AML-193 (cell line): ENCODE measurements at places on chromosomes 5 and 9.

- no peak for DNase-seq
These were observed 101.3 kb upstream of the MAN2A1 start for GRCh38 chr5:109588281-109589035.

DNA sequence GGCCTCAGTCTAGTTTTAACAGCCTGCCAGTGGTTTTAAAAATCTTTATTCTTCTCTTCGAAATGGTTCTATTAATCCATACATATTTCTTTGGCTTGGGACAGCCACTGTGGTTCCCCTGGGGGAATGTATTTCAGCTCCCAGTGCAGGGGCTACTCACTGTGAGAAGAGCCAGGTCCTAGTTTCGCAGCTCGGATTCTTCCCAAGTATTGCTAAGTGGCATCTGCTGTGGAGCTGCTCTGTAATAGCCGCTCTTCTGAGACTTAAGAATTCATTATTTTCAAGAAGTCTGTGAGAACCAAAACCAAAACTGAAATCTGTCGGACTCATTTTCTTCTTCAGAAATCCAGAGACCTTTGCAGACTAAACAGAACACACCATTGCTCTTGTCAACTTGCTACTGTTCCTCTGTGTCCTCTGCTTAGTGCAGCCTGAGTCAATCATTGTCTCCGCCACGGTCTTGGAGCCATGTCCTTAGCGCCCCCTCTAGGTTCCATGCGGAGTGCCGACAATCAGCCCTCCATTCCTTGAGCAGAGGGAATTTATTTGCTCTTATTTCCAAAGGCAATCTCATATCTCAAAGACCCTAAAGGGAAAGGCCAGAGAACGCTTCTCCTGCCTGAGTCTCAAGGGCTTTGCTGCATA is 478.2 kb downstream of the SPATA31D1 start:
- no peak for DNase-seq

- no peak for DNase-seq
These were observed 161.1 kb downstream of the GABBR2 start for GRCh38 chr9:98547606-98548005.

DNA sequence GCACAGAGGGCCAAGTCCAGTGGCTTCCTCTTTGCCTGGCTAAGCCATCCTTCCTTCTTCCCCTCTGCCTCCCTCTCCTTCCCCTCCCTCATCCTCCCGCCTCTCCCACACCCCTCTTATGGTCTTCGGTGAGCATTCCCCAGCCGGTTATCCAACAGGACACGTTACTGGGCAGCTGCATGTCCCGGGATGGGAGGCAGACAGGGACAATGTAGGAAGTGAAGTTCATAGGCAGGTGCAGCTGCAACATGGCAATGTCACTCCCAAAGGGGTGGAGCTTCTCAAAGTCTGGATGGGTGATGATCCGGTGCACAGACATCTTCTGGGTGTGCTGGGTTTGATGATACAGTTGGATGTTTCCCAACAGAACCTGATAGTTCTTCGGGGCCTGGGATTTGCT is 71.4 kb upstream of the SPTLC1 start:
- no peak for DNase-seq

DNA sequence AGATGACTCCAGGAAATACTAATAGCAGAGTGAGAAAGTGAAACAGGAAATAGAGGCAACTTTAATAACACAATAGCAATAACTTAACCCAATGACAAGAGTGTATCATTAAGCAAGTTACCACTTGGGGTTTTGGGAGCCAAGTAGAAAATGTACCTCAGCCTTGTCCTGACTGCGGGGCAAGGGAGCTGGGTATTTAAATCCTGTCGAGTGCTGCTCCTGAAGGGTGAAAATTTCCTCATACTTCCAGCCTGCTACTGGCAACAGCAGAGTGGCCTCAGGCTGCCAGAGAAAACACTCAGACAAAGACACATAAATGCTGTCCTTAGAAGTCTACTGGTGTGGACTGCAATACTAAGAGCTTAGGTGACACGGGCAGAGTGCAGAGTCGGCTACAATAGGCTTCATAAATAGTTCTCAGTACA is 112.5 kb upstream of the EMB start:
- peak; percentile 54 for DNase-seq

DNA sequence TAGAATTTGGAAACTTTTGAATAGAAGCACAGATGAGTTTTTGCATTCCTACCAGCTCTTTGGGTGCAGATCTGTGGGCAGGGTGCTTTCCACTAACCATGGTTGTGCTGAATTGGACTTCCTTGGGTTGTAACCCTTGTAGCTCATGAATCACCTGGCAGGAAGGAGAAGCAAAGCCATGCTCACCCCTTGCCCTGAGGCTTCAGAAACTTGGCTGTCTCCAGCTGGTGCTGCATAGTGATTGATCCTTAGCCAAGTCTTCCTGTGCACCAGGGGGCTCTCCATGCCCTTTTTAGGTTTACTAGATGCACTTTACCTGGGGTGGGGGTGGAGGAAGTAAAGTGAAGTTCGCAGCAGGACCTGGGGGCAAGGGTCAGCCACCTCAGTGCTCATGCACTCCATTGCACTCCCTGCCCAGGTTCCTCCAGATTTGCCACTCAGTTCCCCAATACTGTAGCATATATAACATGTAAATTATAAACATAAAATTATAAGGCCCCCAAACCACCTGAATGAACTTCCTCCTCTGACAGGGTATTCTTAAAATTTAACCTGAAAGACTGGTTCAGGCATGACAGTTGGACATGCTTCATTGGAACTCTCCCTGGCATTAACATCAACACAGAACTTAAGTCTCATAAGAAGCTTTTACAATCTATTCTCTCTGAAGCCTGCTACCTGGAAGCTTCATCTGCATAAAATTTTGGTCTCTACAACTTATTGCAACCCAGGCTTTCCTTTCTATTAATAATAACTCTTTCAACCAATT is 25.8 kb upstream of the IFNA14 start:
- no peak for DNase-seq

GRCh38 chr5:5298068-5298633 is 124.3 kb upstream of the ICE1 start:
- DNase-seq = no peak

- DNase-seq = peak; percentile 88
These were observed 166.2 kb upstream of the KLF9 start for GRCh38 chr9:70580606-70581195.

DNA sequence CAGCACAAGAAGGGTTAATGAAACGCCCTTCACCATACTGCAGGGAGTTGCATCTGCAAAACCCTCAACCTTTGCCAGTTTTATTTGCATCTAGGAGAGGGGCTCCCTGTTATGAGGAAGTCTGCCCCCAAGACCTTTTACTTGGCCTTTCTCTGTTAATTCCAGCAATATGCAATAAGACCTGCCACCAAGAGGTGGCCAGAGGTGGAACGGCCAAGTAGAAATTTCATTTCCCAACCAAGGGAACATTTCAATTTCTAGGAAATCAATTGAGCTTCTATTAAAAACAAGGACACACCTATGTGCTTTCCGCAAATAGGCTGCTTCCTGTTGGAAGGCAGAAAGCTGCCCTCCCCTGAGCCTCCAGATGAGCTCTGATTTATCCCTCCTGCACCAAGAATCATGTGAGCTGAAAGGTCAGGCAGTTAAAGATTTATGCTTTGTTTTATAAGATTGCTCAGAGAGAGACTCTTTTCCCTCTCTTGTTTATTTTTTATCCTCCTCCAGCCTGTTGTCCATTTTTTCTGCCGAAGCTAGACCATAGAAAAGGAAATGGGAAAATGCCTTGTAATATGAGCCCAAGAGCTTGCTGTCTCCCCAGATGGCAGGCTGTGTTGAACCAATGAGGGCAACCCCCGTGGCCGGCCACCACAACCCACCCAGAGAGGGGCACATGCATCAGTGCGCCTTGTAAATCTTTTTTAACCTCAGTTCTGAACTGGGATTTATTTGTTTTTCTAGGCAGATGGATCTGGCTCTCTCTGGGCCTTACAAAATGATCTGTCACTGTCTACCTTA is 572.8 kb downstream of the TLE1 start:
- DNase-seq = no peak

GRCh38 chr5:132498152-132498551 is 7.6 kb upstream of the IRF1 start:
- DNase-seq = no peak

DNA sequence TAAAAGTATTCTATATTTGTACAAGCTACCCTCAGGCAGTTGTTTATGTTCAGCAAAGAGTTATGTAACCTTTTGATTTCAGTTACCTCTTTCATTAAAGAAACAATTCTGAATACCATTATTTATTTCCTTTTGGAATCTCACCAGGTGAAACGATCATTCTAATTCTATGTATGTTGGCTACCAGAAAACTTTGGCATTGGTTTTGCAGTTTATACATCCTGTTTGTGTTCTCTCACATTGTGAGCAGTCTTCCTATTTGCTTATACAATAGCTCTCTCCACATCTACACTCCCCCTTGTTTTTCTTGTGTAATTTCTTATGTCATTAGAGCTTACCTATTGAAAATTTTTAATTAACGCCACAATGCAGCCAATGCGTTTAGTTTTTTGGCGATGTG is 276.0 kb upstream of the MPDZ start:
- DNase-seq = no peak

DNA sequence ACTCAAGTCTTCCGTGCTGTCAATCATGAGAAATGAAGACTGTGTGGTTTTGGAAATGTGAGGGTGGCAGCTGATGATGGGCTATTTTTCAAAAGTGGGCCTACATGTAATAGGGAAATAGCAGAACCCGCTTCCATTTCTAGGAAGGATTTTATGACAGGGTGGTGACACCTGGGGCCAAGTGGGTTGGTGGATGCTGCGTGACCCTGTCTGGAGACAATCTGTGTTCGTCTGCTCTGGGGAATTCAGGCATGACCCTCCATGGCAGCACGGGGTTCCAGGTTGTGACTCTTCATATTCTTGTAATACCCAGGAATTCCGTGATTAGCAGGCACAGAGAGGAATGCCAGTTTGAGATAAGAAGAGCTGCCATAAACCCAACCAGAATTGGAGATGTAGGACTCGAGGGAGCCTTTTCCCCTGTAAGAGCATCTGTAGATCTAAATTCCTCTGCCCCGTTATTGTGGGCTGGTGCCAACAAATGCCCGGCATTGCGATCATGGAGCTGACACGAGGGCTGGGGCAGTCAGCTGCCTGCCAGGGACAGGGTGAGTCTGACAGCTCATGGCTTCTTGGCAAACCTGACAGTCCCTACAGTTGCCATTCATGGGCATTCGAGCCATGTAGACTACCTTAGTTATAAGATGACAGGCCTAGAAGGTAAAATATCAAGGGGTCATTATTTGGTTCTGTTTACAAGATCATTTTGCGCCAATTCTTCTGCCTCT is 279.7 kb downstream of the GADD45G start:
- DNase-seq = no peak

GRCh38 chr9:13352451-13352979 is 73.0 kb upstream of the MPDZ start:
- DNase-seq = peak; percentile 5

- DNase-seq = no peak
These were observed 414.2 kb downstream of the ZNF608 start for GRCh38 chr5:124332273-124332672.

DNA sequence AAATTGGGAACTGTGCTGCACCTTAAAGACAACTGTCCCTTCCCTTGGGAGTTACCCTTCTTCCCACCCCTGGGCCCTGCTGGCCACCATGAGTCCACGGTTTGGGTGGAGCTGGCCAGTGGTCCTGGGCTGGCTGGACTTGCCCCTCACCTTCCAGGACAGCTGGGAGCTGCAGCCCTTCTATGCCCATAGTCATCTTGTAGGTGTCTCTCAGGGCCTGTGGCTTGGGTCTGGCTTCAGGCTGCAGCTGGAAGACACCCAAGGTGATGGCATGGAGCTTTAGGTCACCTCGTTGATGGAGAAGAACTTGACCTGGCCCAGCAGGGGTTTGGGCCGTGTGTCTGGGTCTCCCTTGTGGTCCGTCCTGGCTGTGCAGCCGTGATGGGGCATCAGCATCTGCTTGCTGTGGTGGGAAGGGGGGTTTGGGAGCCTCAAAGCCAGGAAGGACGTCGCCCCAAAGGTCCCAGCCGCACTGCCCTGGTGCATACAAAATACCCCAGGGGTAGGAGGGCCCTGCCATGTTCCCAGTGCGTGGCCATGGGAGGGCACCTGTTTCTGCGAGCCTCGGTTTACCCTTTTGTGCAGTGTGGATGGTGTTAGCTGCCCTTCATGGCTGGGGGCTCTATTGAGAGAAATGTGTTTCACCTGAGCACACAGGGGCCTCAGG is 8.9 kb downstream of the WNK2 start:
- no peak for DNase-seq

- DNase-seq = no peak
These were observed 208.8 kb downstream of the SPOCK1 start for GRCh38 chr5:137290373-137290772.

GRCh38 chr9:123925161-123925560 is 4.8 kb downstream of the DENND1A start:
- no peak for DNase-seq

GRCh38 chr5:50647726-50648125 is 18.7 kb upstream of the PARP8 start:
- peak; percentile 76 for DNase-seq

DNA sequence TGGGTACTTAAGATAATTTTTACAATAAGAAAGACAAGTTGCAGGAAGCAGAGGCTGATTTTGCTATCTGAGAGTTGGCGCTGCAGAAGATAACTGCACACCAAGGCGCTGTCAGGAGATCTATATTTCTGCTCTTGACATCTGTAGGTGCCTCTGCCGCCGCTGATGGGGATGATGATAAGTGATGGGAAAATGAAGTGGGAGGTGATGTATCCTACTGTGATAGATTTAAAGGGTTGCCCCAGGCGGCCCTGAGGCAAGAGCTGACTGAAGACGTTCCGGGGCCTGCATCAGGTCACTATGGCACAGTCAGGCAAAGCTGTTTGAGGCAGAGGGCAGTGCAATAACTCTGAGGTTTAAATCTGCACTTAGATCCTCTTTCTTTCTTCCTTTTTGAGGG is 78.1 kb downstream of the SNCAIP start:
- DNase-seq = no peak

- DNase-seq = no peak
These were observed 6.6 kb downstream of the NINJ1 start for GRCh38 chr9:93127395-93127911.

DNA sequence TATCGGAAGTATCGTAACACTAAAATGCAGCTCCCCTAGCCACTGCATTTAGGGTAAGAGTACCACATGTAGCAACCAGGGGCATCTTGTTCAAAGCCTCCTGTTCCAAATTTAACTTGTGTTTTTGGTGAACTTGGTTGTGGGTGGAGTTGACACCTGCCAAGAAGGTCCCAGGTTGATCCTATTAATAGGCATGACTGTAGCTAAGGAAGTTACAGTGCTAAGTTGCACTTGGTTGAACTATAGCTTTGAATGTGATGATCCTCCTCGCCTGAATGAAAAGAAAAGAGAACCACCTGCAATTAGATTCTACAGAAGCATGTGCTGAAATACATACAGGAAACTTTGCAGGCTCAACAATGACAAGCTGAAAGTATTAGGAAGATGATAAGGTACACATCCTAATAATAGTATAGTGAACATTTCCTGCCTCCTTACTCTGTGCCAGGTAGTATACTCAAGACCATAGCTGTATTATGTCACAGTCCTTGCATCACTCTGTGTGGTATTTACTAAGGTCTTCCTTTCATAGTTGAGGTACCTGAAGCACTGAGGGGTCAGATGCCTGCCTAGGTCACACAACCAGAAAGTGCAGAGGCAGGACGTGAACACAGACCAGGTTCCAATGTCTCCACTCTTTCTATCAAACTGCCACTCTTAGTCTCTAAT is 64.5 kb upstream of the PIP5K1B start:
- no peak for DNase-seq

- no peak for DNase-seq
These were observed 35.6 kb downstream of the TLR4 start for GRCh38 chr9:117739624-117740347.
